ENCODE measurements at places on chromosomes 12 and 14.

DNA sequence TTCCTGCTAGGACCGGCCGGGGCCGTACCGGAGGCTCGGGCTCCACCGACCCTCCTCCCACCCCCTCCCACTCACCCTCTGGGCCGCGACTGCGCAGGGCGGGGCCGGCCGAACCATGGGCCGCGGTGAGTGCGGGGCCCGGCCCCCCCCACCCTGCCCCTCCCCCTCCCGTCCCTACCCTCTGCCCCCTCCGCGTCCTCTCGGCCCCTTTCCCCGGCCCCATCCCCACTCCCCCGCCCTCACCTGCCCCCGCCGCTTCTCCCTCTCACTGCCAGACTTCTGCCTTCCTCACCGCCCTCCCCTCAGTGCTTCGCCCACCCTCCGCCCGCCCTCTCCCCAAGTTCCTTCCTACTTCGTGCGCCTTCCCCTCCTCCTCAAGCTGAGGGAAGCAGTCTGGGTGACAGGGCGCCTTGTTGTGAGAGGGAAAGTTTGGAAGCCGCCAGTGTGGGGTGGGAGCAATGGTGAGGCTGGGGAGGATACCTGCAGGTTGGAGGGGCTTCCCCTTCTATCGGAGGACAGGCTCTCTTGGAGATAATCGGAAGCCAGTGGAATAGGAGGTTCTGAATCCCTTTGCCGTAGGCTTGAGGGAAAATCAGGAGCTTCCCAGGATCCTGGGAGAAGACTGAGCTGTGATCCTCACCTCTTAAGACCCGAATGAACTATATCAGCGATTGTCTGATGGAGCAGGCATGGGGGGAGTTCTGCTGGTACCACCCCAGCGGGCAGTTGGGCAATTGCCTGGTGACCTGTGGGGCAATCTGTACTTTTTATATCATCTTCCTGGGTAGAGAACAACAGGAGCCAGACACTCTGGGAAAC lies 472 bp downstream of the MBD6 start:
- DNase-seq: peak; percentile 36

DNA sequence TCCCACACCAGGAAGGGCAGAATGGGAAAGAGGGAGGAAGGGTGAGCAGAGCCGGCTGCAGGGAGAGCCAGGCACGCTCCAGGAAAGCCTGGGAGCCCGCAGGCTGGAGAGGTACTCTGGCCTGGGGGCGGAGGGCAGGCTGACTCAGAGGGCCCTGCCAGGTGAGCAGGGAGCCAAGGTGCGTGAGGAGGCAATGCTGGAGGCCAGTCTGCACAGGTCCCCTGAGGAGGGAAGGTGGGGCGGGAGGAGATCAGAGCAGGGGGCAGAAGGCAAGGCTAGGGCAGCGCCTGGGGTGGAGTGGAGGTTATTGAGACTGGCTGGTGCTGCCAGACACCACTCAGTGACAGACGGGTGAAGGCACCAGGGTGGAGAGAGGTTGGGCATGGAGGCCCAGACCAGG lies 385.0 kb downstream of the BCL11B start:
- no peak for DNase-seq

DNA sequence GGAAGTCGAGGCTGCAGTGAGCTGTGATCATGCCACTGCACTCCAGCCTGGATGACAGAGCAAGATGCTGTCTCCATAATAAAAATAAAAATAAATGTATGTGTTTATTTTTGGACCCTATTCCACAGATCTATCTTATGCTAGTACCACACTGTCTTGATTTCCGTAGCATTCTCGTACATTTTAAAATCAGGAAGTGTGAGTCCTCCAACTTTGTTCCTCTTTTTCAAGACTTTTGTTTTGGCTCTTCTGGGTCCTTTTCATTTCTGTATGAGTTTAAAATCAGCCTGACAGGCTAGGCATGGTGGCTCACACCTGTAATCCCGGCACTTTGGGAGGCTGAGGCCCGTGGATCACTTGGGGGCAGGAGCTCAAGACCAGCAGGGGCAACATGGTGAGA lies 25.8 kb downstream of the DAO start:
- DNase-seq: no peak

GRCh38 chr12:13114251-13115052 lies 11.0 kb upstream of the GSG1 start:
- no peak for DNase-seq

- no peak for DNase-seq
Observed at GRCh38 chr12:47131011-47131410, 51.3 kb upstream of the AMIGO2 start.

- no peak for DNase-seq
Observed at GRCh38 chr14:95263527-95264231, 56.0 kb downstream of the CLMN start.

- DNase-seq: no peak
Observed at GRCh38 chr12:47982311-47982710, 18.9 kb downstream of the TMEM106C start.

GRCh38 chr12:79635676-79636075 lies 55.1 kb downstream of the PAWR start:
- no peak for DNase-seq

GRCh38 chr12:97561619-97562290 lies 99.2 kb downstream of the RMST start:
- DNase-seq: no peak

GRCh38 chr14:56649382-56649781 lies 69.8 kb downstream of the TMEM260 start:
- DNase-seq: no peak

DNA sequence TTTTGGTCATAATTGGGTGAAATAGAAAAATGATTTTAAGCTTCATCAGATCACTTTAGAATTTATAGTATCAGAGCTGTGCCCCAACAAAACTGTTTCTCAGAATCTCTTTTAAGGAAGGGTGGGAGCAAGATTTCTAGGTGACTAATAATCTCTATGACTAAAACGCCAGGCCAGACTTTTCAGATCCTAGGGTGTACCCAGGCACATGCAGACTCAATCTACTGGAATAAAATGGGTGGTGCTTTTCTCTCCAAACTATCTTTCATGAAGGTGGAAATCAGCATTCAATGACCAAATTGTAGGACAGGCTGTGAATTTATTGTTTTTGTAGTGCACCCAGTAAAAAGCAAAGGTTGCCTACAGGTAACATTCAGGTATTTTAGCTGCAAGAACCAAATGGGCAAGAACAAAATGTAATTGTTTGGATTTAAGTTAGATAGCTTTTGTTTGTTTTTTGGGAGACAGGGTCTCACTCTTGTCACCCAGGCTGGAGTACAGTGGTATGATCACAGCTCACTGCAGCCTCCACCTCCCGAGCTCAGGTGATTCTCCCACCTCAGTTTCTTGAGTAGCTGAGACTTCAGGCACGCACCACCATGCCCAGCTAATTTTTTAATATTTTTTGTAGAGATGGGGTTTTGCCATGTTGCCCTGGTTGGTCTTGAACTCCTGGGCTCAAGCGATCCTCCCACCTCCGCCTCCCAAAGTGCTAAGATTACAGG lies 49.5 kb downstream of the PPP2R5C start:
- peak; percentile 21 for DNase-seq

DNA sequence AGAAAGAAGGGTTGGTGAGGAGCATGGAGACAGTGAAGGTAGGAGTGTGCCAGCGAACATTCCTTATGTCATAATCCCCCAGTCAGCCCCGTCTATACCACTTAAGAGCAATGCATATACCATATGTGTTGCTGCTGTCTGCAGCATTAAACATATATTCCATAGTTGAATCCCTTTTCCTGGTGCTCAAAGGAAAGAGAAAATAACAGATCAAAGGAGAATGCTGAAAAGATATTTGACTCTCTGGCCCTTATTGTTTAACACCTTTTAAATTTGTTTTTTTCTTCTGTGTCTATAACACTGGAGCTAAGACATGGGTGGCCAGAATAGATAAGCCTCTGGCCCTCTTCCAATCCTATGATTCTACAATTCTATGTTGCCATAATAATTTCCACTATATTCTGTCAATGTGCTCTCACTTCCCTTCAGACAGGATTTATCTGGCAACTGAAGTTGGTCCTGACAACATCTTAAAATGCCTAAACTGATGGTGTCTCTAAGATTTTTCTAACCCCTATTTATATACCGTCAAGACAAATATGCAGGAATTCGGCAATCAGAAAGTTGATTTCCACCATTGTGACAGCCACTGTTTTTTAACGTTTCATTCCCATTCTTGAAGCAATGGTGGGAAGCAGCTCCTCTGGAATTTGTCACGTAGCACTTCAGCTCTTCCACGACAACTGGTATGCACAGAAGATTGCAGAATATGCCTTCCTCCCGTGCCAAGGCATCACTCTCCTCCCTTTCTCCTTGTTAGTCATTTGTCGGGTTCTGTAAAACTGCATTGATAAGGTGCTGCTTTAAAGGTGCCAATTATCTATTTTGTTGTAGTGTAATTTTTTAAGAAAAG lies 204.7 kb downstream of the BCAT1 start:
- no peak for DNase-seq

GRCh38 chr12:56599797-56600196 lies 30.3 kb downstream of the BAZ2A start:
- no peak for DNase-seq

DNA sequence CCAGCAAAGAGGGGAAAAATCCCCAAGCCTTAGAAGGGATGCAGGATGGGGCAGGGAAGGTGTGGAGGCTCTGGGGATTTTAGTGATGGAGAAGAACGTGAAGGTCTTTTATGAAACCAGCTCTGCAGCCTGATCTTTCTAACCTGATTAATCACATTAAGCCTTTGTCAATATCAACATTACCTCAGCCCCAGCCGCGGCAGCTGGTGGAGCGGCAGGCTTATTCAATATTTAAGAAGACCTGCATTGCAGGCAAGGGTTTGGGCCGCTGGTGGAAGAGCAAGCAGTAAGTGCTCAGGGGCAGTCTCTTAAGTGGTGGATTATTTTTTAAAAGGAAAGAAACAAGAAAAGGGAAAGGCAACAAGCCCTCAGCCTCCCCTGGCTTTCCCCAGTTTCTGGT lies 16.6 kb downstream of the RPH3A start:
- DNase-seq: no peak

Data from activated CD4-positive, alpha-beta T cell treated with anti-CD3 and anti-CD28 coated beads, Interleukin-2, amount 50 U/mL, for 48 hours (primary cell).